ENCODE measurements at places on chromosomes 2 and 18.
A peak's percentile ranks its signal among the peaks of the same experiment; 100 is the strongest.

DNA sequence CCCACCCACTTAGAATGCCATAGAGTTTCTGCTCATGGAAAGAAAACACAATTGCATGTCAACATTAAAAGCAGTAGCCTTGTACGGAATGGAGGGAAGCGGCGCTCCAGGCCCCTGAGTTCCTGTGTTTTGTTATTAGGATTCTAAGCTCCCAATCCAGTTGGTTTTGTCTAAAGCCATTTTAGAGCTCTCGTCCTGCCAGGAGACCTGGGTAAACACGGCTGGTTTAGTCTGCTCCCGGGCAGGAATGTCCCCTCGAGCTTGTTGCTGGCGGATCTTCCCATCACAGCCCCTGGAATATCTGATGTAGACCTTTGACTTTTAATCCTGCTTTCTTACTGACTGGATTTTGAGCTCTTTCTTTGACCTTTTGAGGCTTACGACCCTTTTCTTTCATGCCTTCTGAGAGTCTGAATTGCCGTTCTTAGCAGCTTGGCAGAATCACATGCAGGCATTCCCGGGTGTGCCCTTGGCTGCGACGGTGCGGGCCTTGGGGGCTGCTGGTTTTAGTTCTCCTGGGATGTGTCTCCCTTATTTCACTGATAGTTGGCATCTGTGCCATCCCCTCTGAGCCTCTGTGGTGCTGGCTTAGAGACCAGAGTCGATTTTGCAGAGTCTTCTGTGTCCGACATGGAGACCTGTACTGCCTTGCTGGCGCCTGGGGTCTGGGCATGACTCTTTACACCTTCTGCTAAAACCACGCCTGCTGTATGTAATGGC is 25.4 kb downstream of the GREB1 start:
- DNase-seq, result peak; percentile 27

- no peak for DNase-seq
These were observed 113.4 kb downstream of the RTP5 start for GRCh38 chr2:241982706-241983570.

- no peak for DNase-seq
These were observed 329.3 kb downstream of the C1D start for GRCh38 chr2:67733517-67733916.

- no peak for DNase-seq
These were observed 79.8 kb downstream of the TRAPPC8 start for GRCh38 chr18:31863103-31863502.

- DNase-seq, result no peak
These were observed 79.9 kb downstream of the KCTD18 start for GRCh38 chr2:200430017-200430416.

DNA sequence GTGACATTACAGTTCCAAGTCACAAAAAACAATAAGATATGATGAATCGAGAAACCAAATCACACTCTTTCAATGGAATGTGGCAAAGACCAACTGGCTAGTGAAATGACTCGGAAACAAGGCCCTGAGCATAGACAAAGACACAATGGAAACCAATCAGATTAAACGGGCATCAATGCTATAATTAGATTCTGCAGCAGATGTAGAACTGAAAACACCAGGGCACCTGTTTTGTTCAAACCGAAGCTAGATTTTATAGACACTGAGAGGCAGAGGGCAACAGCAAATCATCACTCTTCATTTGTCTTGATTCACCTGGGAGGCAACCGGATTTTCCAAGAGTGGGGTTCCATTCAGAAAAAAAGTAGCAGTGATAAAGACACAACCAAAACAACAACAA is 92.8 kb upstream of the BARD1 start:
- DNase-seq, result no peak

DNA sequence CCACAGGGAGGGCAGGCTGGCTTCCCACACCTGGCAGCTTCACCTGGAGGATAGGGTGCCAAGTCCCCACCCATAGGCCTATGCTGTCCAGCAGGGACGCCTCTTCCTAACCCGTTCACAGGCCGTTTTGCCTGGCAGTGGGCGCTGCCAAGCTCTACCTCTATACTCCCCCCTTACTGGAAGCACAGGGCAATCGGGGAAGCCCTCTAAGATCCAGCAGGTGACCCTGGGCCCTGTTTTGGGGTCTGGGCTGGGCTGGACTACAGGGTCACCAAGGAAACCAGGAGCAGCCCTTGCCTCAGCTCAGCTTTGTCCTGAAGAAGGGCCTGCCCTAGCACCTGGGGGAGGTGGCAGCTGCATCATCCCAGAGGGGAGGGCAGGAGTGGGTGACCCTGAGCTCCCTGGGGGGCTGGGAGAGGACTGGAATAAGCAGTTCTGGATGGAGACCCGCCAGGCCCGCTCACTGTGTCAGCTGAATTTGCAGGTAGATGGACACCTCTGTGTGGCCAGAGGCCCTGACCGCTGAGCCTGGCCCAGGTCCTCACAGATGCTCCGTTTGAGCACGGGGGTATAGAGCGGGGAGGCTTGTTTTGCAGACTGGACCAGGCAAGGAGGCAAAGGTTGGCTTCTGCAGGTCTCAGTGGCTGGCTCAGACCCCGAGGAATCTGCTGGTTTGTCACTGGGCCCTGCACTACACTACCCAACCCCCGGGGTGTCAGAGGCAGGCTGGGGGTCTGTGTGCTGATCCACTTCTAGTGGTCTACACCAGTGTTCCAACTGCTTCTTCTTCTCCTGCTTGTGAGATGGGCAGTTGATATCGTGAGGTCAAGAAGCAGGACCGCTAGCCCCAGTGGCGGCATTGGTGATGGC is 163.1 kb downstream of the ASB1 start:
- no peak for DNase-seq

DNA sequence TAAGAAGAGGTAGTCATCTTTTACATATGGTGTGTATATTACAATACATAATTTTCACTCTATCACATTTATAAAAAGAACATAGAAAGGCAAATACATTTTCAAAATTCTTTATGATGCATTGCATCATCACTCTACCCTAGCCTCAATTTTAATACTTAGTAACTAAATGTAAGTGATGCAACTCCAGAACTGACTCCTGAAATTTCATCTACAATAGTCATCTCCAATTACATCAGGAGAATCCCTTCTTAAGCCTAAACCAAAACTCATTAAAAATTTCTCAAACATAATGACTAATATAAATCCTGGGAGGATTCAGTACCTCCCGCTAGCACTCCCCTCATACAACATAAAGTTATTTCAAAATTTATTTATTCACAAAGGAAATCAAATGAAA is 15.9 kb downstream of the TMX3 start:
- no peak for DNase-seq

- DNase-seq, result no peak
These were observed 63.4 kb upstream of the CHRNA1 start for GRCh38 chr2:174827371-174828369.

DNA sequence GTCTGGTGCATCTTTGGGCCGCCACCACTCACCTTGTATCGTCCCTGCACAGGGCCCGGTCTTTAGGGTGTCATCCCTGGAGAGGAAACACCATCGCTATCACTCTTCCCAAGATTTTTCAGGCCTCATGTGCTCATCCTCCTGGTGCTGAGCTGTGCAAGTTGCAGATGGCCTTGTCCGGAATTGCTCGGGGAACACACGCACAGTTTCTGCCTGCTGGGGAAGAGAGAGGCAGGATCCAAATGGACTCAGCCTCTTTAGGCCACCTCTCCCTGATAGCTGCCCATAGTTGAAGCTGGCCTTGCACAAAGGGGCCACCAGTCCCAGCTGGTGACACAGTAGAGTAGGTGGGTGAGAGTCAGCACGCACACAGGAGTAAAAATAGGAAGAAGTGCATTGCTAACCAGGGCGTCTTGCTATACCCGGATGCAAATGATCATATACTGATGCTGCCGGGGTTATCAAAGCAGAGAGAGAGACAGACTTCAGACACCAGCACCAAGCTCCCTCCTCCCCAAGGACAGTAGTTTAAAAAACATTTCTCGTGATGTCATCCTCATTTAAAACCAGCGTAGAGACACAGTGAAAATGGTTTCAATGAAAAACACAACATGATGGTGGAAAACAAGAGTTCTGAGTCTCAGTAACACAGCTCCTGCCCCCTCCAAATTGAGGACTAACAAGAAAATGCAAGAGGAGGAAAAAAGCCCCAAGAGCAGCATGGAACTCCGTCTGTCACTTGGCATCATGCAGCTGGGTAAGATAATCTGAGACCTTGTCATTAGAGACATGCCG is 147.5 kb upstream of the NCK2 start:
- DNase-seq, result no peak

GRCh38 chr2:18752022-18752493 is 162.7 kb upstream of the NT5C1B start:
- DNase-seq, result peak; percentile 61

GRCh38 chr2:219650426-219651248 is 23.2 kb downstream of the SLC4A3 start:
- DNase-seq, result no peak

- DNase-seq, result no peak
These were observed 76.1 kb downstream of the CABYR start for GRCh38 chr18:24214913-24215312.

- DNase-seq, result no peak
These were observed 315.8 kb upstream of the NRP2 start for GRCh38 chr2:205366336-205367060.

GRCh38 chr2:120842456-120843439 is 107.1 kb downstream of the GLI2 start:
- peak; percentile 31 for DNase-seq

DNA sequence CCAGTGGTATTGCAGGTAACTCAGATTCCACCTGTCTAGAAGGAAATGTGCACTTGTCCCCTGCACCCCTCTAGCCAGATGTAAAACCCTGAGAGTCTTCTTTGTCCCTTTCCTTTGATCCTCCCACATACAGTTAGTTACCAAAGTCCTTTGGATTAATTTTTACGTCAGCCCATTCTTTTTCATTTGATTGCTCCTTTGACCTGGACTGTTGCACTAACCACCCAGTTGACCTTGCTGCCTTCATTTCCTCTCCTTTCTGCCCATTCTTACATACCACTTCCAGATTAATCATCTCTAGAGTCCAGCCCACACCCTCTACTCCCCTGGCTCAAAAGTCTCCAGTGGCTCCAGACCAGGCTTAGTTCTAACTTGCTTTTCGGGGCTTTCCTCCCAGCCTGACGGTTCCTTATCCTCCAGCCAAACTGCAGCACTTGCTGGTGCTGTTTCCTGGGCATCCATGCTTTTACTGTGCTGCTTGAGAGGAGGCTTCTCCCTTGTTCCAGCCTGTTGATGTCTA is 99.3 kb downstream of the SPTBN1 start:
- no peak for DNase-seq

DNA sequence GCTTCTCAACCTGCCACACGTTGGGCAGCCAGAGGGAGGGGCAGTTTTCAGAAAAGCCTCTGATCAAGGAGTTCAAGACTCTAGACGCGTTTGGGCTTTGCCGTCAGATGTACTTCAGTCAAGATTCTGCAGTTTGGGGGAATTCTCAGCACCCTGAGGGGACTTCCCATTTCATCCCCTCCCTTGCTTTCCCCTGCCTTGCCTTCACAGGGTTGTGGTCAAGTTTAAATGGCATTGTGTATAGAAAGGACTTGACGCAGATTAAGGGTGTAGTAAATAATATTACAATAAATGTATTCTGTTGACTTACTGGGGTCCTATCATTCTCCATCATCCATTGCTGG is 198.3 kb upstream of the NABP1 start:
- DNase-seq, result no peak

GRCh38 chr2:75465317-75465984 is 95.3 kb downstream of the EVA1A start:
- no peak for DNase-seq

DNA sequence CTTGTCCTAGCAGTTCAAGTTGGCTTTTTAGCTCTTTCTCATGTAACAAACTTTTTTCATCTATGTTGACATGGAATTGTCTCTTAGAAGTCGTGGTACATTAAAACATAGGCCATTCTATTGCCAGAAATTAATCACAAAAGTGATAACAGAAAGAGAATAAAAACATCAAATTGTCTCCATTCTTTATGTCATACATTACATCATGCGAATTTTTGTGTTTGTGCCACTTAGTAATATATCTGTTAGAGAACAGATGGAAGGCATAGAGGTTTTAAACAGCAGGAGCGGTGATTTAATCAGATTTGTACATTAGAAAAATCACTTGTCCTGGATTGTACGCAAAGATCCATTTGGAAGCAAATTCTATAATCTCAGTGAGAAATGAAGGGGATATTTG is 136.5 kb upstream of the CDH20 start:
- no peak for DNase-seq

GRCh38 chr2:121521359-121521758 is 9.3 kb upstream of the RNU4ATAC start:
- DNase-seq, result no peak

DNA sequence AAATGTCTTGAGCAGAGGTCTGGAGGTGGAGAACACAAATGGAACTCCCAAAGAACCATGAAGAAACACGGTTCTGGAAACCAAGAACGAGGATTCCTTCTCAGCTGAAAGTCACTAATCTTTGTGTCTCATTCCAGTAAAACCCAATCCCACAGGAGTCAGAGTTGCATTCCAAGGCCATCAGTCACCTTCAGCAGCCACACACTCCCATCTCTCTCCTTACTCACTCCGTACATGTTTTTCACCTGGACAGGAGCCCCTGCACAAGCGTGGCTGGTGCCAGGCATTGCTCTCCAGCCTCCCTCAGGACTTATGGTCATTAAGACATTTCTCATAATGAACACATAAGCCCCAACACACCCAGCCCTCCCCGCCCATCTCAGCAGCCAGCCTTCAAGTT is 175.4 kb upstream of the SIX2 start:
- DNase-seq, result no peak

- no peak for DNase-seq
These were observed 111.7 kb upstream of the KLHL14 start for GRCh38 chr18:32884543-32884942.

GRCh38 chr2:60278906-60279305 is 274.5 kb downstream of the BCL11A start:
- no peak for DNase-seq

DNA sequence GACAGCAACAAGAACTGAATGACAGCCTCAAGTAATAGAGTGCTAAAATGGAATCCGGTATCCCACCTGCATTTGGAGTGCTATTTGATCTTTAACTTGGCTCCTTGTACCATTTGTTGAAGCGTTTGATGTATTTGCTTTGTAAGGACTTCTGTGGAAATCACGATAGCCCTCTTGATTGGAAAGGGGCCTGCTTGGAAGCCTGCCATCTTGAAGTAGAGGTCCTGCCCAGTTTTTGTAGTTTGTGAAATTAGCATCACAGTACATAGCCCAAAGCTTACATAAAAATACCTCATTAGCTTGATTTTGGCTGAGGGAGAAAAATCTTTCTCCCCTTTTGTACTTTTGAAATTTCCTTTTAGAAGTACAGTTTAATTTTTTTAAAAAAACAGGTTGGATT is 2.7 kb downstream of the CDCA7 start:
- no peak for DNase-seq

DNA sequence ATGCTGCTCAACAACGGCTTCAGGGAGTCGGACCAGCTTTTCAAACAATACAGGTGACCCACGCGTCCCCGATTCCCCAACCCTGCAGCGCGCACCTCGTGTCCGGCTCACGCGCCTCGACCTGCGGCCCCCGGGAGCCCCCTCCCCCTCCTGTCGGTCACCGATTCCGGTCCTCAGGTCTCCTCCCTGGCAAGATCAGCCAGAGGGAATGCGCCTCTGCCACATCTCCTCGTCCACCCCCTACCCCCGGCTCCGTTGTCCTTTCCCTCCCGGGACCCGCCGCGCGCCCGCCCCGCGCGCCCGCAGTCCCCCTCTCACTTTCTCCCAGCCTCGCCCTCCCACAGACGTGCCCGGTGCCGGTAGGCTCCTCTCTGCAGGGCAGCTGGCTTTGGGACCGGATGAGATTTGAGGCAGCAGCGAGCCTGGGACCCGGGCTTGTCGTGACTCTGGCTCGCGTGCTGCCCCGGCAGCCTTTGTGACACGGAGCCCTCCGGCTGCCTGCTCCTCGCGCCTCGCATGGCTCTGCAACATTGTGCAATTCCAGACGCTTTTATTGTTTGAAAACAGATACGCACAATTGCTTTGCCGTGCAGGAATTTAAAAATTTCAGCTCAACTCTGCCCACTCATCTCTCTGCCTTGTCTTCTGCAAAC is 558 bp downstream of the TTC39C start:
- peak; percentile 71 for DNase-seq
